ENCODE measurements at places on chromosomes 7 and 10. TPM values are rescaled to one million over a fixed set of nuclear protein-coding genes. Genes with fewer than 3 reads are reported as not detected.
A peak's percentile ranks its signal among the peaks of the same experiment; 100 is the strongest.

DNA sequence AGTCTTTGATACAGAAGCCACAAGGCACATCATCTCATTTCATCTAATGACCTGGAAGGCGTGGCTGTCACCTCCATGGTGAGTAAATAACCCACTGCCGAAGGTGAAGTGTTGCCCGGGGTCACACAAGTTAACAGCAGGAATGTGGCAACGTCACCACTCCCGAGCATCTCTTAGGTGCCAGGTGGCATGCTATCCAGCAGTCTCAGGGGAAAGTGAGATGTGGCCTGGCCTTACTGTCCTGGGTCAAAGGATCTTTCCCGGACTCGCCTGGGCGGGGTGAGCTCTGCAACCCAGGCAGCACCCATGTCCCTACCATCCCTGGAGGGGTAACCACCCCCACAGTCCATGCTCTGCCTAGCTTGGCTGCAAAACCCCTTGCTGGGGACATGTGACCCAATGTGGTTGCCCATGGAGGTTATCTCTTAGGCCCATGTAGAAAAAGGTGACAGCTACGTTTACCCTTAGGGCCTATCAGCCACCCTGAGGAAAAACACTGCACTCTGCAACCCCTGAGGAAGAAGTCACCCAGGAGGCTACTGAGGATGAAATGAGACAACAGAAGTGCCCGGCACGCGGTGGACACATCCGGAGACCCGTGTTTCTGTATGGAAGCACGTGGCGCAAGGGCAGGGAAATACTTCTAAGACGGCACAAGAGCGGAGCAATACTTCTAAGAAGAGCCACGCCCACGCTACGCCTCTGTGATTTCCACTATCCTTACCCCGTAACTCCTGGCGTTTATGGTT lies 52.0 kb downstream of the BAIAP2L1 start:
- DNase-seq, result no peak

GRCh38 chr10:63236113-63236935 lies 103.2 kb downstream of the NRBF2 start:
- DNase-seq, result peak; percentile 56

DNA sequence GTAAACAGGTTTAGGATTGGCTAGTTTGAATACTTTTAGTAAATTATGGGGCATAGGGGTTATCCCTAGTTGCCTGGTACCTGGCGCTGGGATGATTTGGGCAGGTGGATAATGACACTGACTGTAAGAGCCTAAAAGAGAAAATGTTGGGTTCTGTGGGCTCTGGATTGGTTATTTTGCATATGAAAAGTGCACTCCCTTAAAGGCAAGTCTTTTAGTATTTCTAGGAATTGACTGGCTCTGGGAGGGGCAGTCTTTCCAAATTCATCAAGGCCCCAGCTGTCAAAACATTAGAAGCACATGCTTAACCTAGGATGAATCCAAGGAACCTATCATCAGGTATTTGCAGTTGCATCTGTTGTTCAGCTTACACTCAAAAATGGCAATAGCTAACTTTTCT lies 454.6 kb upstream of the SORCS1 start:
- DNase-seq, result no peak

DNA sequence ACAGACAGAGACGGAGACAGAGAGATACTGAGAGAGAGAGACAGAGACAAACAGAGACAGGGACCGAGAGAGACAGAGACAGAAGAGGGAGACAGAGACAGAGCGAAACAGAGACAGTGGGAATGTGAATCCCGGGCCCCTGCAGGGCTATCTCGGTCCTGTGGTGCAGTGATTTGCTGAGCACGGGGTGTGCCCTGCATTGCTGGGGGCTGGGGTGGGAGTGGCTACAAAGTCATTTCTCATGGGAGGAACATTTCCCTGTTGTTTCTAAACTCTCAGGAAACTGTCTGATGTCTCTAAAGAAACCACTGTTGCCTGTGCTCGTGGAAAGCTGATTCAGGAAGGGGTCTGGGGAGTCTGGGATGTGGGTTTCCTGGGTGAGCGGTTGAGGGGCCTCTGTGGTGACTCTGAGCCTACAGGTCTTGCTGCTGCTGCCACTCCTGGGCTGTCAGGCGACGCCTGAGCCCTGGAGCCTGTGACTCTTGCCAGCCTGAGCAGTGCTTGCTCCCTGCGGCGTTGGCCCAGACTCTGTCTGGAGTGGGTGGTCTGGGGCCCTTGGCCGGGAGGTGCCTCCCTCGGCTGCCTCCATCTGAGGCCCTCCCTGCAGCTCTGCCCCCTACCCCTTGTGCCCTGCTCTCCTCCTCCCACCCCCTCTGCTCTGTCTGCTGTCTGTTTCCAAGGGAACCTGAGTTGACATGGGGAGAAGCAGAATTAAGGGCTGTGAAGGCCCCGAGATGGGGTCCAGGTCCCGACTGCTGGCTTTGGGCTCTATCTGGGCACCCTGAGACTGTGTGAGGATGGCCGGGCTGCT lies 292.0 kb downstream of the WDR37 start:
- no peak for DNase-seq

Gene SKIDA1
- 0.25 TPM for total RNA-seq

- no peak for DNase-seq
Observed at GRCh38 chr7:69609541-69610373, 11.5 kb downstream of the AUTS2 start.

DNA sequence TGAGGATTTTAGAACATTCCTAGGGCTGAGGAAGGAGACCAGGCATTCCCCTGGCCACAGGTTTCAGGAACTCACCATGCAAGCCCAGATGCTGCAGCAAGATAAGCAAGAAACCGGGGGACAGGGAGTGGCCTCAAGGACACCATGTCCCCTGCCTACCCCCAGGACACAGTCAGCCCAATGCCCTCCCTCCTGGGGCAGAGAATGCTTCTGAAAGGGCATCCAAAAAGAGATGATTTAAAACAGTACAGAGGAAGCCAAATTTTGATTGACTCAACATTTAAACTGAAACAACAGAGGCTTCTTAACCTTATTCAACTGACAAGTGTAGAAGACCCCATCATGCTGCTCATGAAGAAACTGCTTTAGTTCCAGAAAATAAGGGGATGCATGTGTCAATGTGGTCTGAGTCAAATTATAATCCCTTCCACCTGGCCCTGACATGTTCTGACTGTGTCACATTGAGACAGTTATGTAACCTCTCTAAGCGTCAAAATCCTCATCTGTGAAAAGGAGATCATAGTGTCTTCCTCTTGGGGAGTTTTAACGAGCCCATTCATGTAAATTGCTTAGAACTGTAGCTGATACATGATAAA lies 60.0 kb downstream of the ICA1 start:
- no peak for DNase-seq

Gene FFAR4
- not detected for total RNA-seq

Gene KIF11
- 0.38 TPM for total RNA-seq

Gene TMEM270
- not detected for total RNA-seq

Gene ARMC3
- total RNA-seq, result not detected

Gene KCND2
- not detected for total RNA-seq

DNA sequence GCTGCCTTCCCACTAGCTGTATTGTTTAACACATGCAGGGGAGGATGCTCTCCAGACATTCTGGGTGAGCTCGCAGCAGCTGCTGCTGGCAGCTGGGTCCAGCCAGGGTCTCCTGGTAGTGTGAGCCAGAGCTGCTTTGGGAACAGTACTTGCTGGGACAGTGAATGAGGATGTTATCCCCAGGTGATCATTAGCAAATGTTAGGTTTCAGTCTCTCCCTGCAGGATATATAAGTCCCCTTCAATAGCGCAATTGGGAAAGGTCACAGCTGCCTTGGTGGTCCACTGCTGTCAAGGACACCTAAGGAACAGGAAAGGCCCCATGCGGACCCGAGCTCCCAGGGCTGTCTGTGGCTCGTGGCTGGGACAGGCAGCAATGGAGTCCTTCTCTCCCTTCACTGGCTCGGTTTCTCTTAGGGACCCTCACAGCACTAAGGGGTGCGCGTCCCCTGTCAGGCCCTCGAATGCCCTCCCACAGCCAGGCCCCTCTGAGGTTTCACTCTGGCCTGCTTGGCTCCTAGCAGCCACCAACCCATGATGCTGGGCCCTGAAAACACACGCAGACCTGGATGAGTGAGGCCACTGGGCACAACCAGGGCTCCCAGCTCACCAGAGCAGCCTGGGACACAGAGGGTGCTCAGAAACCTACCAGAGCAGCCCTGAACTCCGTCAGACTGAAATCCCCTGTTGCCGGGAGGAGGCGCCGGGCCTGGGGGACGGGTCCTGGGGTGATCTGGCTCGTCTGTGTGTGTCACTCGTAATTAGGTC lies 173.0 kb upstream of the LANCL2 start:
- no peak for DNase-seq

Gene CCDC7
- total RNA-seq, result 69.4 TPM

Gene GSAP
- 19.1 TPM for total RNA-seq

GRCh38 chr10:46001187-46001756 lies 29.0 kb downstream of the TIMM23 start:
- no peak for DNase-seq

DNA sequence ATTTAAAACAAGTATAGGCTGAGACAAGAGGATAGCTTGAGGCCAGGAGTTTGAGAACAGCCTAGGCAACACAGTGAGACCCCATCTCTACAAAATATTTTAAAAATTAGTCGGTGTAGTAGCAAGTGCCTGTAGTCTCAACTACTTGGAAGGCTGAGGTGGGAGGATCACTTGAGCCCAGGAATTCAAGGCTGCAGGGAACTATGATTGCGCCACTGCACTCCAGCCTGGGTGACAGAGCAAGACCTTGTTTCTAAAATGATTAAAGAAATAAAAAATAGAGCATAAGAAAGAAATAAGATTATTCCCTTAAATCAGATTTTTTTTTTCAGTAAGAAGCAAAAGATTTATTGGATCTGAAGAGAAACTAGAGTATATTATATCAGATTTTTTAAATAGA lies 11.7 kb downstream of the LRRC20 start:
- DNase-seq, result no peak

- no peak for DNase-seq
Observed at GRCh38 chr10:110546499-110547110, 20.9 kb upstream of the SMC3 start.

Gene EGR2
- 5.4 TPM for total RNA-seq

DNA sequence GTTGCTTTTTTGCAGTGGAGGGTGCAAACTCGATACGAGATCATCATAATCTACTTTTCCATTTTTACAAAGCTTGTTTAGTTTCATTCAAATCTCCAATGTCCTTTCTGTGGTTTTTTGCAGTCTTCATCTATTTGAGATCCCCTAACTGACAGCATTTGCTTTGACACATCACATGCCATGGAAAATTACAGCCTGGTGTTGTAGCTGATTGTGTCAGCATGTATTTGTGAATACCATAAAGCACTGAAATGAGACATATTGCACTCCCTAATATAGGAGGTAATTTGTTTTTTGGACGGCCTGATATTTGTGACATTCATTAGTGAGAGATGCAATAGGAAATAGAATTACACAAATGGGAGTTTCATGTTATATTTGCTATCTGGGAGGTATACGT lies 620.8 kb downstream of the KCNMA1 start:
- no peak for DNase-seq

Gene NCF1
- 4.5 TPM for total RNA-seq

GRCh38 chr7:24891311-24891735 lies 88.7 kb downstream of the OSBPL3 start:
- no peak for DNase-seq

Gene COL26A1
- total RNA-seq, result not detected

Gene ITIH2
- not detected for total RNA-seq

Gene CYP2C19
- total RNA-seq, result not detected

DNA sequence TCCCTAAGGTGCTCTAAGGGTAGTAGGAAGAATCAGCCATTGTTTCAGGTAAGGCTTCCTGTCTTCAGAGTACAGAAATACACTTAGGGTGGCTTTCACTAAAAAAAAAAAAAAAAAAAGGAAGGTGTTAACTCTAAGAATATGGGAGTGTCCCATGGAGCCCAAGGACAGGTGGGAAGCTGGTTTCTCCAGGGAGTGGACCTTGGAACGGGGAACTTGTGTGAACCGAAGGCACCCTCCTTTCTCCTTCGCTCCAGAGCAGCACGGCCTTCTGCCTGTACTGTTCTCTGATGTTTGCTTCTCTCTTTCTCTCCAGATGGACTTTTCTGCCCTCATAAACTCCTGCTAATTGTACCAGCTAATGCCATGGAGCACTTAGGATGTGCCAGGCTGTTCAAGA lies 6.2 kb downstream of the OPALIN start:
- no peak for DNase-seq

GRCh38 chr7:45920502-45921380 lies at the start of gene IGFBP3:
TSS of gene IGFBP3 (minus strand) at chr7:45921272. CDS start at chr7:45921140, 132 bp downstream.
- peak; percentile 34 for DNase-seq

DNA sequence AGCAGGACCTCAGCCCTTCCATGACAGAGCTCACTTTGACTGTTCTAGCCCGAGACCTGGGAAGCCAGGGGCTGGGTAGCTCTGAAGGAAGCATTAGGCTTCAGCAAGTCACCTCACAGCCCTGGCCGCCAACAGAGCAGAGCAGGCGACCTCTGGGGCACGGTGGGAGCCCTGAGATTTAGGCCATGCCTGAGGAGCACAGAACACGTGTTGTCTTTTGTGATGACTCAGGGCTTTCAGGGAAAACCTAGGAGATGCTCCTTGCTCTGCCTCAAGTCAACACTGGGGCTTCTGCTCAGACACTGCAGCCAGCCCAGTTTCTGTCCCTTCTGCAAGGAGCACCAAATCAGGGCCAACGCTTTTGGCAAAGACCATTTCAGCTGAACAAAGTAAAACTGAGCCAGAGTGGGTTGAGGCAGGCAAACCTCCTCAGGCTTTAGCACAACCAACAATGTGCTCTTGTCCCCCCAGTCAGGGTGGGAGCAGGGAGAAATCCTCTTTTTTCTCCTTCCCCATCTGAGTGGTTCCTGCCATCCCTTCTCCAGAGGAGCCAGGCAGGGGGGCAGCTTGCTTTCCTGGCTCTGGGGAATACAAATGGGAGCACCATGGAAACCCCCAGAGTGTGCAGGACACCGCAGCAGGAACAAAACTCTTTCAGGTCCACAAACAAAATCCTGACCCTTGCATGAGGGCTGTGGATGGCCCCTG lies 14.4 kb downstream of the CAMK2G start:
- no peak for DNase-seq

DNA sequence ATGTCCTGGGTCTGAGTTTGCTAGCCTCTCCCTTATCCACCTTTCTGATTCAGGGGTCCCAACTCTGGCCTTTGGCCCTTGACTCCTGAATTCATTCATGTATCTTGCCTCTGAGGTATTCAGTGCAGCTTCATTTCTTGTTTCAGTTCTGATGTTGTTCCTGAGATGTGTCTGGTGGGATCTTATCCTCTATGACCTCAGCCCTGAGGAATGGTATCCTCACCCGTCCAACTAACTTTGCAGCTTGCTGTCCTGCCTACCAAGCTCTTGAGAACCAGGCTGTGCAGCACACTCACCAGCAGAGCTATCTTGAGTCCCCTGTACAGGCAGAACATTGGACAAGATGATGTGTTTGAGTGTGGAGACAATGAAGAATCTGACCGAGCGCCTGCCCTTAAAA lies 13.8 kb downstream of the SUFU start:
- no peak for DNase-seq

Gene HOXA1
- total RNA-seq, result 0.14 TPM

GRCh38 chr10:34504534-34504933 lies 310.6 kb downstream of the PARD3 start:
- DNase-seq, result no peak

GRCh38 chr10:123584419-123584775 lies 81.8 kb upstream of the GPR26 start:
- no peak for DNase-seq

DNA sequence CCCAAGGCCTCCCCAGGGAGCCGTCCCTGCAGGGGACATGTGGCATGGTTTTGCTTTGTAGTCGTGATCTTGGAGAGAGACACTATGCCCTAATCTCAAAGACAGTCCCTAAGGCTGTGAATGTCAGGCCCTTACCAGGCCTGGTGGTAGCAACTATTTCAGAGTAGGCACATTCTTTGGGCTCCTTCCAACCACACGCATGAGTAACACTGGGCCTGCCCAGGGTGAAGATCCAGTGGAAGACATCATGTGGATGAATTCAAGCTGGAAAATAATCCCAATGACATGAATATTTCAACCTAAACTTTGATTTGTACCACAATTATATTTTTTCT lies 39.5 kb upstream of the INSIG1 start:
- DNase-seq, result no peak
